ENCODE measurements at places on chromosomes 2 and 18.

GRCh38 chr2:55786280-55786679 is 92.6 kb upstream of the PNPT1 start:
- DNase-seq = no peak

GRCh38 chr2:226031647-226032501 is 632.4 kb downstream of the NYAP2 start:
- no peak for DNase-seq

DNA sequence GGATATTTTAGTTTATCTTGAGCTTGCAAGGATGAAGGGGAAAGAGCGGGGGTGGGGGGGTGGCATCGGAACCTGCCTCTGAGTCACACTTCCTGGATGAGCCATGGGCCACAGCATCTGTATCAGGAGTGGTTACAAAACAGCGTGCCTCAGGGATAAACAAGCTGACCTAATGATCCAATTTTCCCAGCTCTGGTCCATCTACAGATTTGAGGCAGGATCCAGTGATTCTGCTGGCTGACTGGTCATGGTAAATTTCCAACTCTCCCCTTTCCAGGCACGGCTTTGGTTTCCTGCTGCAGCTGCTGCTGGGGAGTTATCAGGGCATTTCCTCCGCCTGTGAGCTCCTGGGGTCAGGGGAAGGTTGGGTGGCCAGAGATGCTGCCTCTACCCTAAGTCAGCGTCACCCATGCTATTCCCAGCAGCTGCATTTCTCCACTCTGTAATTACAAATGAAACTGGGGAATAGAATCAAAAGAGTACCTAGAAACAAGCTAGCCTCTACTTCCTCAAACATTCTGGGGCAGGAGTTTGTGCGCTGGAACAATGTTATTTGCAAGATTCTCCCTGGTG is 4.7 kb upstream of the HPCAL1 start:
- no peak for DNase-seq

DNA sequence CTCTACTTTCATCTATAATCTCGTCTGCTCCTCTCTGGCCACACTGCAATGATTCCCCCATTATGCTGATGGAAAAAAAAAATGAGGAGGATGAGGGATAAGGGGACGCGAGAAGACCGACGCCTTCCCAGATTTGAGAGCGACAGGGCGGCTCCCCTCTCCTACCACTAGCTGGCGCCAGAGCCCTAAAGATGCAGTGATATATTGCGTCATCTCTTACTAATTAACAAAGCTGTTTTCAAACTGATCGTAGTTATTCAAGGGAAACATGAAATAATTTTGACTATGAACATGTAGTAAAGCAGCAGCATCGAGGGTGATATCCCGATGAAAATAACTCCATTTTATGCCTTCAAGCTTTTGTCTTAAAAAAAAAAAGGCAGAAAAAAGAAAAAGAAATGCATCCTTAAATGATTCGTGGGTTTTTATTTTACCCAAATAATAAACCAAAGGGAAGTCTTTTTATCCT is 48.0 kb upstream of the HNRNPA3 start:
- DNase-seq = no peak

GRCh38 chr2:112958428-112959108 is 19.2 kb upstream of the IL36G start:
- no peak for DNase-seq

GRCh38 chr18:37561986-37562385 is 3.6 kb downstream of the CELF4 start:
- no peak for DNase-seq
